A549 treated with ZK216348 at 1 μM for 4 hours (cell line): ENCODE measurements at places on chromosomes 2 and 18. TPM values are rescaled to one million over a fixed set of nuclear protein-coding genes. Genes with fewer than 3 reads are reported as not detected.

Gene TMEM37
- total RNA-seq: 1.5 to 2.1 TPM (median 1.6 TPM) in 5 replicates

Gene CD28
- total RNA-seq: not detected in 5 replicates

Gene MFSD6
- 17.6 to 33.9 TPM (median 27.3 TPM) in 5 replicates for total RNA-seq

Gene CD226
- total RNA-seq: 0.07 to 0.19 TPM (median 0.17 TPM) in 4 of 5 replicates, not detected in the other

Gene PLB1
- 1.5 to 1.9 TPM (median 1.8 TPM) in 5 replicates for total RNA-seq

Gene FER1L5
- total RNA-seq: not detected in 5 replicates

Gene ABHD1
- 0.87 to 2.4 TPM (median 1.3 TPM) in 5 replicates for total RNA-seq

Gene C2orf76
- total RNA-seq: 10.8 to 19.8 TPM (median 11.9 TPM) in 5 replicates

Gene LRRFIP1
- 68.9 to 107 TPM (median 96.3 TPM) in 5 replicates for total RNA-seq
